Karpas-422 (cell line): ENCODE measurements at places on chromosomes 3 and 15. TPM values are rescaled to one million over a fixed set of nuclear protein-coding genes. Genes with fewer than 3 reads are reported as not detected.

OCA2 gene
- not detected in 2 replicates for total RNA-seq

IGSF11 gene
- total RNA-seq = not detected in 2 replicates

ONECUT1 gene
- total RNA-seq = 0.14 and 0.45 TPM in 2 replicates

ROPN1 gene
- not detected in 2 replicates for total RNA-seq

MST1R gene
- total RNA-seq = not detected in 2 replicates

RBPMS2 gene
- total RNA-seq = not detected in 2 replicates

SLTM gene
- 119 and 153 TPM in 2 replicates for total RNA-seq

SLC2A2 gene
- not detected in 2 replicates for total RNA-seq

FGF12 gene
- not detected in 2 replicates for total RNA-seq

POC1A gene
- total RNA-seq = 12.7 and 18.6 TPM in 2 replicates

SOX2 gene
- total RNA-seq = 0.51 and 0.63 TPM in 2 replicates

ITGA11 gene
- total RNA-seq = not detected in 2 replicates

CASR gene
- total RNA-seq = not detected in 2 replicates

P2RY14 gene
- not detected in 2 replicates for total RNA-seq

RETNLB gene
- total RNA-seq = not detected in 2 replicates
